ENCODE measurements at places on chromosomes 3 and 15. TPM values are rescaled to one million over a fixed set of nuclear protein-coding genes. Genes with fewer than 3 reads are reported as not detected.

The XIRP1 gene
- 411 TPM for total RNA-seq

The ISG20 gene
- 5.3 TPM for total RNA-seq

The ABHD10 gene
- total RNA-seq = 51.9 TPM

DNA sequence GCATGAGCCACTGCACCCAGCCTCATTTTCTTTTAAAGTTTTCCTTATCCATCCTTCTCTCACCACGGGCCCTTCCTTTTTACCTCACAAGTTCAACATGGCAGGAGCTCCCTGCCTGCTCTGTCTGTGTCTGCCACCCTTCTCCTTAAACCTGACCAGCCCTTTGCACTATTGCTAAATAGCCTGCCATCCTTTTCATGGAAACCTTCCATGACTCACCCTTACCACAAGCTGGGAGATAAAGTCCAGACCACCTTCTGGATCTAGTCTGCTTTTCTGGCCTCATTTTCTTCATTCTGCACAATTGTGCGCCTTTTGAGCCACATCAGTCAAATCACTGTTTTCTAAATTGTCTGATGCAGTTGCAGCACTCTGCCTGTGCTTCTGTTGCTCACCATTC is 8.9 kb downstream of the PARP14 start:
- H3K27ac ChIP-seq = no peak overlapping the region
- H3K27me3 ChIP-seq = no peaks in the 10 kb centered on the region
- no peaks in the 10 kb centered on the region for H3K4me1 ChIP-seq
- H3K4me3 ChIP-seq = no peak overlapping the region

- H3K27me3 ChIP-seq = no peaks in the 10 kb centered on the region
- no peaks in the 10 kb centered on the region for H3K36me3 ChIP-seq
- H3K4me1 ChIP-seq = no peaks in the 10 kb centered on the region
- no peak overlapping the region for H3K4me3 ChIP-seq
- no peak for DNase-seq
These were observed 243.6 kb upstream of the LYSMD4 start for GRCh38 chr15:99976811-99977271.

GRCh38 chr3:9606108-9606507 is 43.2 kb upstream of the MTMR14 start:
- no peak overlapping the region for H3K4me3 ChIP-seq
- peaks cover 8% of the 10 kb centered on the region for H3K27me3 ChIP-seq
- DNase-seq = no peak
- H3K4me1 ChIP-seq = no peaks in the 10 kb centered on the region

GRCh38 chr3:192570821-192571791 is 156.2 kb downstream of the FGF12 start:
- peaks cover 17% of the 10 kb centered on the region for H3K4me1 ChIP-seq
- DNase-seq = peak; percentile 70
- H3K36me3 ChIP-seq = no peaks in the 10 kb centered on the region
- peak overlapping the region; percentile 21 for H3K4me3 ChIP-seq
- H3K27me3 ChIP-seq = no peaks in the 10 kb centered on the region
- H3K27ac ChIP-seq = peak overlapping the region; percentile 75

DNA sequence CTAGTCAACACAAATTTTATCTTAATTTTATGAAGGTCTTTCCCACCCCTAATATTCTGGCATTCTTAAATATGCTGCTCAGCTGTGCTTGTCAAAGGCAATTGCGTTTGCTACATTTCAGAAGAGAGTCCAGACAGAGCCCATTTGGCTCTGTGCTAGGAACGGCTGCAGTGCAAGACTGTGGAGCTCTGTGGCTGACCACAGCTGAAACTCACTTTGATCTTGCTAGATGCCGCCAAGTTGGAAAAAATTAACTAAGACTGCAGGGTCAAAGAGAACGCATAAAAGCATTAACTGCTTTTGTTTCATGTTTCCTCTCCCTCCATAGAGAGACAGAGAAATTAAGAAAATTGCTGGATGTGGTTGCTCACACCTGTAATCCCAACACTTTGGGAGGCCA is 7.6 kb upstream of the PPP1R2 start:
- H3K27me3 ChIP-seq = no peaks in the 10 kb centered on the region
- H3K27ac ChIP-seq = no peak overlapping the region
- H3K36me3 ChIP-seq = no peaks in the 10 kb centered on the region
- no peak overlapping the region for H3K4me3 ChIP-seq
